NCI-H1048 (cell line): ENCODE measurements at places on chromosomes 6 and 20.

DNA sequence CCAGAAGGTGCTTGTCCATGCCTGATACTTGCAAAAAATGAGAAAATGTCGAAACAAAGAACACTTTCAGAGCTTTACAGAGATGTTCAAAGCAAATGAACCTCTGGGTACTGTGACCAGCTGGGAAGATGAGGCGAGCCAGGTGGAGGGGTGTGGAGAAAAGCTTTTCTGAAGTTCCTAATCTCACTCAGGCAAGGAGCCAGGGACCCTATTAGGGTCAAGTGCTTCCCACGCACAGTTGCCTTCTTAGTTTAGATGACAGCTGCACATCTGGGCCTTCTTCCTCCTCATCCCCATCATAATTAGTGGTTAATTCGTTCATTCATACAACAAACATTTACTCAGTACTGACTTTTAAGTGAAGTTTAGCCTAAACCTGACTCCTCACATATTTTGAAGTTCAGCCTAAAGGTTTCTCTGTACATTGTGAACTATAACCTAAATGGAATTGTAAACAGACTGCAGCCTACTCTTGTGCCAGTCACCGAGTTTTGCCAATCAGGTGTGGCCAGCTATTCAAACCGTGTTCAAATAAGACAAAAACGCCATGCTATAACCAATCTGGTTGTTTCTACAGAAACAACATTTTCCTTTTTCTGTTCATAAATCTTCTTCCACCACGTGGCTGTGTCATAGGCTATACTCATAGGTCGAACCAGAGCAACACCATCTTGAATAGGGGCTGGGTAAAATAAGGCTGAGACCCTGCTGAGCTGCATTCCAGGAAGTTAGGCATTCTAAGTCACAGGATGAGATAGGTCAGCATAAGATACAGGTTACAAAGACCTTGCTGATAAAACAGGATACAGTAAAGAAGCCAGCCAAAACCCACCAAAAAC, 19.3 kb upstream of the AHCY start:
- DNase-seq, result no peak

- DNase-seq, result no peak
Measured at GRCh38 chr6:35272005-35272404, 12.5 kb downstream of the ZNF76 start.

DNA sequence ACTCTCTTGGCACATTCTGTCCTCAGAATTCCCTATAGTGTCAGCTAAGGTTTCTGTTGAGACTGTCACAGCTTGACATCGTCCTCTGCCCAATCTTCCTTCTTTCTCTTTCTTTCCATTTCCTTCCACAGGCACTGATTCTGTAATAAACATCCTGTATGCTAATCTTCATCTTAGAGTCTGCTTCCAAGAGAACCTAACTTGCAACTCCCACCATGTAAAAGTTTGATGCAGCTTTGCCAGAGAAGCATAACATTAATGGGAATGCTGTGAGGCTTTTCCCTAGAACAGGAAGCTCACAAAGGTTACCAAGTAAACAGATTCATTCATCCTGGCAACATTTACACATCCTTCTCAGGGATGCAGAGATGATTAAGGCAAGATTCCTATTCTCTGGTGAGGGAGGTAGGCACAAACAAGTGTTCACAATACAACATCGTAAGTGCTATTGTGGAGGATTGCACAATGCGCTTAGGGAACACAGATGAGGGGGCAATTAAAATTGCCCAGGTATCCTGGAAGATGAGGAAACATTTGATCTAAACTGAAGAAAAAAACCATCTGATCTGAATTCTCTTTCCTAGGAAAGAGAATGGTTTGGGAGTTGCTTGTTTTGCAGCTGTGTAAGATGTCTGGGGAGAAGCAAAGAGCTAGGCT, 74.7 kb downstream of the GRM1 start:
- DNase-seq, result no peak

DNA sequence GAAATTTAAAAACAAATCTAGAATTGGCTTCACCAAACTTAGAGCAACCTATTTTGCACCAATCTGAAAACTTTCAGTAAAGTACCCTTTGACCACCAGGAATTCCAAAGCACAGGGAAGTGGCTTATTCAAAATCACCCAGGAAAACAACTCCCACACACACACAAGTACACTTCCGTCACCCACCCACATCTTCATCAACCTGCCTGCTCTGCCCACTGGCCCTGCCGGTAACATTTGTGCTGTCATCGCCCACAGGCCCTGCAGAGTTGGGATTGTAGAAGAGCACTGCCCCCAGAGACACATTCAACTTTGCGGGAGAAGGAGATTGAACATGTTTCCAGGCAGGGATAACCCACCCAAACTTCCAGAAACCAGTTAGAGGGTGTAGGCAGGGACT, 19.3 kb upstream of the SCML4 start:
- no peak for DNase-seq

DNA sequence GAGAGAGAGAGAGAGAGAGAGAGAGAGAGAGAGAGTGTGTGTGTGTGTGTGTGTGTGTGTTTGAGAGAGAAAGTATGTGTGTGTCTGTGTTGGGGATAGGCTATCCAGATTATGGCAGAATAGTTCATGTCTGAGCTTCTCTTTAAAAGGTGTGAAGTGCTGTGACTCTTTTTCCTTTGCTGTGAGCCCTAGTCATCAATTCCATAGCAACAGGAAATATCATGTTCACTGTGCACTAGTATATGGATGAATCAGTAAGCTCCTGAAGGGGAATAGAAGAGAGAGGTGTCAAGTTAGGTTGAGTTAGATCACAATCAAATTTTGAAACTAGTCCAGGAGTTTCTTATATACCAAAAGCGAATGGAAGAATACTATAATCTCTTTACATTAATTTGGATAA, 318.7 kb downstream of the RFPL4B start:
- DNase-seq, result no peak

DNA sequence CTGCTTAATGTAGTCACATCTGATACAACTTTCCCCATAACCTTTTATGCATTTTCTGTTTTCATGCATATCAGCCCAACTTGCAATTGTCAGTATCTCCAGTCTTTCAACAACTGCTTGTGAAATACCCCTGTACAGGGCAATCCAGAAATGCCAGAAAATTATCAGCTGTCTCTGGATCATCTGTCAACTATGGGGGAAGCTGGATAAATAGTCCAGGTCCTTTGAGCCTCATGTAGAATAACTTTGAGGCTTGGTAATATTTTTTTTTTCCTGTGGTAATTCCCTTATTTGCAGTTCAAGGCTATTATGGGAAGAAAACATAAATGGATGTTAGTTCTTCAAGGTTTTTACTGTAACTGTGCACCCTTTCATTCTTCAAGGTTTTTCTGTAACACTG, 6.2 kb downstream of the DEFB125 start:
- no peak for DNase-seq

- no peak for DNase-seq
Measured at GRCh38 chr20:50450881-50451752, 59.1 kb upstream of the PTPN1 start.

GRCh38 chr20:7596541-7596940, 343.7 kb downstream of the HAO1 start:
- DNase-seq, result no peak

- no peak for DNase-seq
Measured at GRCh38 chr6:150065083-150065482, 3.8 kb downstream of the ULBP3 start.

DNA sequence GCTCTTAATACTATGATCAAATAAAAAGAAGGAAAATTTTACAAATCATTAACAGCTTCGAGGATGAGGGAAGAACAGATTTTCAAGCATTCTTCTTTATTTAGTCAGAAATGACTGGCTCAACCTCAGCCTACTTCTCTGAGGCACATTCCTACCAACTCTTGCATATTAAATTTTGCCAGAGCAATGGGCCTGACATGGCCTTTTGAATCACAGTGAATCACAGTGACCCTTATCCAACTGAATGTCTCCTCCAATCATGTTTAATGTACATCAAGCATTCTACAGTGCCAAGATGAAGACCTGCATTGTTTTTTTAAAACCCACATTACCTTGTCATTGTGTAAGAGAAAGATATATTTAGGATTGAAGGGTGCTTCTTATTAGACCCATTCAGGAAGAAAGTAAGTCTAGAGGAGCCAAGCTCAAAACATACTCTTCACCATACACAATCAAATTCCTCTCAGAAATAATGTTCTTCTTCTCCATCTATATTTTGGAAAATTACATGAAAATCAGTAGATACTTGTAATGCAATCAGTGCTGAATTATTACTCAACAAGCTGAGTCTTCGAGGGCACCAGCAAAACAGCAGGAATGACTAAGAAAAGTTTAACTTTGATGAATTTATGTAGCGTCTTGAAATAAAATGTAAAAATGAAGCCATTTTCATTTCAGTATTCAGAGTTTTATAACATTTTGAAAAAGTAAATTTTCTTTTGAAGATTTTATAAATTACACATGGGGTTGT, 44.1 kb upstream of the MOXD1 start:
- no peak for DNase-seq

DNA sequence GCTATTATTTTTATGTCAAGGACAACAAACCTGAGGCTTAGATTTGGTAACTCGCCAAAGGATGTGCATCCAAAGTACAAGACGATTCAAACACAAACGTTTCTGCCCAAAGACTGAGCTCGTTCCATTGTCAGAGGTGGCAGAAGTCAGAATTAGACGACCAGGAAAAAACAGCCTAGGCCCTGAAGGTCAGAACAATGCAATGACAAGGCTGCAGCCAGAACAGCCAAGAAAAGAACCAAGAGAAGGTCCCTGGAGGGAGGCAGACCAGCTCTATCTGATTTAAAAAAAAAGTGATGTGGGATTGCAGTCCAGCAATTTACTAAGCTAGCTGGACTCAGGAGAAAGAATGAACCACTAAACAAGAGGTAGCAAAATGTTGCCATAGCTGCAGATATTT, 54.2 kb downstream of the NCOA7 start:
- DNase-seq, result no peak

GRCh38 chr6:144062786-144063185, 32.6 kb downstream of the SF3B5 start:
- DNase-seq, result no peak

DNA sequence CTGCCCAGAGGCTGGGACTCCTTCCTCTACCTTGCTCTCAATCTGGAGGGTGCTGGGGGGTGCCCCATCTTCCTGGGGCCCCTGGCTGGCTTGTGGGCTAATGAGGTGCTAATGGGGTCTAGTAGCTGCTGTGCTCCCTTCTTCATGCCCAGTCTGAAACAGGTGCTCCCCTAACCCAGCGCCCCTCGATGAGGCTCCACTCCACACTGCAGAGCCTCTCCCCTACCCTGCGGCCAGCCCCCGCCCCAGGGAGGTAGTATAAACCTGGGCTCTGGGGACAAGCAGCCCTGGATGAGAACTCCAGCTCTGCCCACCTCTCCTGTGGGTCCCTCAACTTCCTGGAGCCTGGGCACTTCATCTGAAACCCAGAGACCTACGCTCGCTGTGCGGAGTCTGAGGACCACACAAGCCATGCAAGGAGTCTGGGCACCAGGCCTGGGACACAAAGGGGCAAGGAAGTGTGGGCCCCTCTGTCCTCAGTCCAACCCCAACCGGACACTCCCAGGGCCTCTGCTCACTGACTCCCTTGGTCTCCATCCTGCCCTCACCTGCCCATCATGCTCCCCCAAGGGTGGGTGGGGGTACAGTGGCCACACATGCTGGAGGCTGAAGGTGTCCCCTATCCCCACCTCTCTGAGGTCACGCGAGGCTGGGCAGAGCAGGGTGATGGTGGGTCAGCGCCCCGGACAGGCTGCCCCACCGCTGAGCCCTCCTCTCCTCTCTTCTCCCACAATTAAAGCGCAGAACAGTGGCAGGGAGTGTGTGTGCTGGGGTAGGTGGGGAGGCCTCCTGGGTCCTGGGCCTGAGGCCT, 6.1 kb downstream of the RPL10A start:
- DNase-seq, result no peak

DNA sequence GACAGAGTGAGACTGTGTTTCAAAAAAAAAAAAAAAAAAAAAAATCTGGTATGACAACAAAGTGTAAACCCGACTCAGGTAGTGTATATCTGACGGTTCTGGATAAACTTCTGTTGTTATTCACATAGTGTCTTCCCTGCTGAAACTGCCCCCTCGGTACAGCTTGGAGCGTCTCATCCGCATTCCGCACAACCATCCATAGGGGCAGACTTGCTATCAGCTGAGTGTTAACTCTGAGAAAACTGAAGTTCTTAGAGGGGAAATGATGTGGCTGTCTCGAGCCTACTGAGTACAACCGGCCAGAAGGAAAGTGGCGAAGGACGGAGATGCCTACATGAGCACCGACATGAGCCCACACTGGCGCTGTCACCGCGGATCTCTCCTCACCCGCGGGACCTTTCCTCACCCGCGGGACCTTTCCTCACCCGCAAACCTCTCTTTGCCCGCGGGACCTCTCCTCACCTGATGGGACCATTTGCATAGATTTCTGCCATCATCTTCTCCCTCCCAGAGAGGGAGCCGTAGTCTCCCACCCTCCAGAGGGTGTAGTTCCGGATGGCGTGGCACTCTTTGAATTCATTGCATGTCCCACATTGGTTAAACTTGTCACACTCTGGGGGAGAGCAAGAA, 9.8 kb downstream of the CTSZ start:
- DNase-seq, result no peak

DNA sequence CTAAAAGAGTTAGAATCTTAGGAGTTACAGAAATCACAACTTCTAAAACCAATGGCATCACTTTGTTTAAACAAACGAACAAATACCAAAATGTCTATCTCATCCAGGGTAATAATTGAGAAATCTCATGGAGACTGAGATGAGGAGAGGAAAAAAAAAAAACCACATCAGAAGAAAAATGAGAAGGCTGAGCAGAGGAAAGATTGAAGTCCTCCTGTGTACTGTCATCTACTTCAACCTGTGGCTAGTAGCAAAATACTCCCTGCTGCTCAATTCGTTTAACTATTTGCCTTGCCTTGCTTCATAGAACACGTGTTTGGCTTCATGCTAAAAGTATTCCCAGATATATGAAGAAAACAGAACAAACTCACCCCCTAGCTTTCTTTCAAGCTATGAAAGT, 143.7 kb downstream of the PDE10A start:
- DNase-seq, result no peak

GRCh38 chr6:80425089-80425823, 318.8 kb downstream of the BCKDHB start:
- DNase-seq, result no peak

DNA sequence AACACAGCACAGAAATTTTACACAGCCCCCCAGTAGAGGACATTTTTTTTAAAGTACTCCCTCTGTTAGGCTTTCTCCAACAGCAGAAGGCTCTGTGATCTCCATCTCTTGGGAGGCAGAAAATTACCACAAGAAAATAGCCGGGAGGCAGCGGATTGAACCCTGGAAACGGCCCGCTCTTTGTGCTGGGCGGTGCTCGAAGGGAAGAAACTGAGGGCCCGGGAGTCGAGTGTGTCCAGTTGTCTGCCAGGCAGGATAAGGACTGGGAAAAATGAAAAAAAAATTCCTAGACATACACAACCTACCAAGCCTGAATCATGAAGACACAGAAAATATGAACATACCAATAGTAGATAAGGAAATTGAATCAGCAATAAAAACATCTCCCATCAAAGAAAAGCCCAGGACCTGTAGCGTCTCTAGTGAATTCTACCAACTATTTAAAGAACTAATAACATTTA, 31.5 kb downstream of the POM121L2 start:
- no peak for DNase-seq

DNA sequence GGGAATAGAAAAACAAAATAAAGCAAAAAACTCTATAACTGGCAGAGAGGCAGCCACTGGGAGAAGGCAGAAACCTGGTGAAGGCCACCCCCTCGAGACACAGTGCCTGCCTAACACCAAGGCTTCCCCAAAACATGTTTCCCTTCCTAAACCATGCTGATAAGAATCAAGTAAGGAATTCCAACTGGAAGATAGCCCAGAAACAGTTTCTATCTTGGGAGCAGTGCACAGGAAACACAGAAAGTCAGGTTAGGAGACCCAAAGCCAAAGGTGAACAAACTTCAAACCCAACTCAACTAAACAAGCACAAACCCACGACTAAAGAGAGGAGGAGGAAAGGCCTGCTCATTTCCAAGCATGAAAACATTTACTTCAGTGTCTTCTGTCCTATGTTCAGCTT, 433.7 kb upstream of the RGS17 start:
- no peak for DNase-seq
